HAP-1 (cell line): ENCODE measurements at places on chromosomes 3 and 15.

- no peak for DNase-seq
These were observed 73.5 kb downstream of the TRAK1 start for GRCh38 chr3:42164656-42165055.

GRCh38 chr3:192875971-192876565, 41.6 kb downstream of the MB21D2 start:
- no peak for DNase-seq

DNA sequence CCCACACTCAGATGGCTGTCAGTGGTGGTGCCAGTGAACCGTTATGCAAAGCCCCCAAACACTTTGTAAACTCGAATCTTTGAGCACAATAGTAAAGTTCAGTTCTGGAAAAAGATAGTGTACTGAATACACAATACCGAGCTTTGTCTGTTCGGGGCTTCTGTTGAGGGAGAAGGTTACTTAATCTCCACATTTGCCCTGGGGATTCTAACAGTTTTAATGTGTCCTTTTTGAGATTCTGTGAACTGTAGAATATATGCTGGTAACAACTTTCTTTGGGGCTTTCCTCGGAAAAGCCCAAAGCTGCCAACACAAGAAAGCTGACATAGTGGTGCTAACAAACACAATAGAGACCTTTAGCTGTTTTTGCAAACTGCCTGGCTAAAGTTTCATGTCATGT, 686.5 kb downstream of the ROBO1 start:
- no peak for DNase-seq

GRCh38 chr3:14127516-14128161, 2.8 kb downstream of the TMEM43 start:
- no peak for DNase-seq

- no peak for DNase-seq
These were observed 54.1 kb downstream of the SRGAP3 start for GRCh38 chr3:9195390-9195789.

DNA sequence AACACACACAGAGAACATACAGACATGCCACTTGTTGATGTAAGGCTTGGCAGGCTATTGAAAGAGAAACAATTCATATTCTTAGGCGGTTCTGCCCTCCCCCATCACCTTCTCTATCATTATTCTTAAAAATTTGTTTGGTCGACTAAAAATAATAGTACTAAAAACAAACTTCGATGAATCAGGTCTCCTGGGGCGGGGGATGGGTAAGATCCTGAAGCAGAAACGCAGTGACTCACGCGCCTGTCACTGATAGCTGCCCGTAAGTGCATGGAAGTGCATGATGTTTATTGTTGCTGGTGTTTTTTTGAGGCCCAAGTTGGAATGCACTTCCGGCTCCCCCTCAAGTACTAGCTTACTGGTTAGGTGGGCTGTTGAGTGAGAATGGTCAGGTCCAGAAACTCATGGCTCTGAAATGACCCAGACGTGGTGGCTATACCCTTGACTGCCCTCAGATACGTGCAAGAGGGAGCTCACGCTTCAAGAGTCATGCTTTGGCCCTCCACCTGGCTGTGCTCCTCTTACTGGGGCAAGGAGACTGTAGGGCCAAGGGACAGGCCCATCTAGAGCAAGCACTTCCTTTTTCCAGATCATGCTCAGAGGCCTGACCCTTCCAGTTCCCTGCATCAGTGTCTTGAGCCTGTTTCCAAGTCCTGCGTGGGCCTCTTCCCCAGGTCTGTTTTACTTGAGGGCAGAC, 10.9 kb downstream of the SMAD3 start:
- DNase-seq: no peak

DNA sequence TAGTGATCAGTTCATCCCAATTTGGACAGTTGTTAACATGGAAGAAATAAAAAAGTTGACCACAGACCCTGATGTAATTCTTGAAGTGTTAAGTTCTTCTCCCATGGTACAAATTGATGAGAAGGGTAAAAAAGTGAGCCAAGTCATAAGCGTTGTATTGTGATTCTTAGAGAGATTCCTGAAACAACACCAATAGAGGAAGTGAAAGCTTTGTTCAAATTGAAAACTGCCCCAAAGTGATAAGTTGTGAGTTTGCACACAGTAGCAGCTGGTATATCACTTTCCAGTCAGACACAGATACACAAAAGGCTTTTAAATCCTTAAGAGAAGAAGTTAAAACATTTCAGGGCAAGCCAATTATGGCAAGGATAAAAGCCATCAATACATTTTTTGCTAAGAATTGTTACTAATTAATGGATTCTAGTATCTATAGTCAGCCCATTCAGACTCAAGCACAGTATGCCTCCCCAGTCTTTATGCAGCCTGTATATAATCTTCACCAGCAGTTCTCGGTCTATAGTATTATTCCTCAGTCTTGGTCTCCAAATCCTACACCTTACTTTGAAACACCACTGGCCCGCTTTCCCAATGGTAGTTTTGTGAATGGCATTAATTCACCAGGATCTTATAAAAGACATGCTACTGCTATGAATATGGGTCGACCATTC, 38.2 kb downstream of the CDIN1 start:
- DNase-seq: no peak

- no peak for DNase-seq
These were observed 174.1 kb upstream of the MCTP2 start for GRCh38 chr15:94057305-94057704.

DNA sequence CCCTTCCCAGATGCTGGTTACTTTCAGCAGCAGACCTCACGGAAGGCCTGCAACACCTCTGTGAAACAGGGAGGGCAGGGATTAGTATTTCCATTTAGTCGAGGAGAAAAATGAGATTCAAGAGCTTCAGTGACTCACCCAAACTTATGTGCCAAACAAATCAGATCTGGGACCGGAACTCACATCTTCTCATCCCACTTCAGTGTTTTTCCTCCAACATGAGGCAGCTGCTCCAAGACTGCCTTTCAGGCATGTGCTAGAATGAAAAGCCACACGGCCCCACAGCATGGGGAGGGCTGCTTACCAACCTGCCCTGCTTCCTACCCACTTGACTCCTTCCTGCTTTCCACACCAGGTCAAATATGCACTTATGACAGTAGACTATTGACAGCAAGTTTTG, 129.4 kb upstream of the SLC24A5 start:
- DNase-seq: no peak

DNA sequence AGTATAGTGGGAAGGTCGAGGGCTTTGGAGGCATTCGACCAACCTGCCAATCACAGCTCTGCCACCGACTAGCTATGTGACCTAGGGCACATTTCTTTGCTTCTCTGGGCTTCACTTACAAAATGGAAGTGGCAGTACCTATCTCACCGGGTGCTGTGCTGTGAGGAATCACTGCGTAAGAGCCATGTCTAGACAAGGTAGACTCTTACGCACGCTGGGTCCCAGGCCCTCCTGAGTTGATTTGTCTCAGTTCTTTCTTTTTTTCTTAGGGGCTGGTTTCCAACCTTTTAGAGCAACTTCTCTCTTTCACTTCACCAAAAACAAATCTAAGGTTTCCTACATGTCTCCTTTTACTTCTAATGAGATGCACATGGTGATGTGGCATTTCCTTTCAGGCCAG, 18.8 kb downstream of the CA12 start:
- DNase-seq: no peak

DNA sequence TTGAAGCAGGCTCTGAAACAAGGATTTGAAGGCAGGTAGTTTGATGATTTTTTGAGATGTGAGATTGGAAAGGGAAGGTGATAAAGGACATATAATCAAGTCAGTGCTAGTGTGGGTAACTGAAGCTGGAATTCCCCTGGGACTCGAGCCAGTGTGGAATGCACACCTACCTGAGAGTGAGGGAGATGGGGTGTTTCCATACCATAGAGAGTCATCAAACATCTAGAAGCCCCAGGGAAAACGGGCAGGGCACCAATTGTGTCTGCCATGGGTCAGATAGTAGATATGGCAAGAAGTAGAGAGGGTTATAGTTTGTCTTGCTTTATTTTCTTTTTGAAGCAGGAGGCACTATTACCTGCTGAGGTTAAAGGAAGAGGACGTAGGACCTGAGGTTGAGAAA, 120.0 kb downstream of the SSR3 start:
- no peak for DNase-seq
